ENCODE measurements at places on chromosomes 11 and 22.

DNA sequence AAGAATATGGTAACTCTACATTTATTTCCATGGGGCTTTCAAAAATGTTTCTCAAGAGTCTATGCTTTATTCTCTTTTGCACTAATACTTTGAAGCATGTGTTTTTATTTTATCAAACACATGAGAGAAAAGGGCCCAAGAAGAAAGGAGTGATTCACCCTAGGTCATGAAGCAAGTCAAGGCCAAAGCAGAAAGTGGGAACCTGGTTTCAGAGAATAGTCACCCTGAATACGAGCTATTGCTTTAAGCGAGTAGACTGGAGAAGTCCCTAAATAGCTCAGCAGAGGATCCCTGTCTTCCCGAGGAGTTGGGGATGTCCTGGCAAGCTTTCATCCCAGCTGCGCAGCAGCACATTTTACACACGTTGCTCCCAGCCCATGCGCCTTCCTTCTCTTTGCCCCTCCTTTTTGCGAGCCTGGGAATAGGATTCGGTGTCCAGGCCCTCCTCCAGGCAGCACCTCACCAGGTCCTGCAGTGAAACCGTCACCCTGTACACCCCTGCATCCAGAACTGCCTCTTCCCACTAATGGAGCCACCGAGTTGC is 19.1 kb downstream of the MPEG1 start:
- no peak for DNase-seq

DNA sequence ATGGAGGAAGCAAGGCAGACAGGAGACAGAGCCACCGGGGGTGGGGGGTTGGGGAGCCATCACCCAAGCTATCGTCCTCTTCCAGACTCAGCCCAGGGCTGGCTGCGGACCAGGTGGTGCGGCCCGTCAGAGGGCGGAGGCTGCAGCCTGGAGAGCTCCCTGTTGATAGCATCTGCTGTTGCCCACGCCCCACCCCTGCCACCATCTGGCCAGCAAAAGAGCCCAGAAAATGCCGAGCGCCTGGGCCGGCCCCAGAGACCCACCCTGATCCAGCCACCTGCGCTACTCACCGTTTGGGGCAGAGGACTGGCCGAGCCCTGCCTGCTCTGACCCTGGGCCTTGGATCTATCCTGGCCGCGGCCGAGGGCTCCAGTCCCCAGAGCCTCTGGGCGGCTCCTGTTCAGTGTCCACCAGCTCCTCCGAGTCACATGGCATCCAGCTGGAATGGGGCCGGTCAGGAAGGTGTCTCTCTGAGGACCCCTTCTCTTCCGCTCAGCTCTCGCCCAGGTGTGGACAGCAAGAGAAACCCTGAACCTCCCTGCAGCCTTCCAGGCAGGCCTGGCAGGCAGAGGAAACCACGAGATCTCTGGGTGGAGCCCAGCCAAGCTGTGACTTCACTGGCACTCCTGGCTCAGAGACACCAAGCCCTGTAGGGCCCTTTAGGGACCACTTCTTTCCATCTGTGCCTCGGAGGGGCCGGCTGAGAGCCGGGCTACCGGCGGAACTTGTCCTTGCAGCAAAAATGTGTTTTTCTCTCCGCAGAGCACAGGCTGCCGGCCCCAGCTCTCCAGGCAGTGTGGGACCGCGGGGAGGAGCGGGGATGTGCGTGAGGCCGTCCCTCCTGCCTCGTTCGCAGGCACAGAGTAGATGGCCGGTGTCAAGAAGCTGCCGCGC is at the start of gene MRGPRE:
MRGPRE (minus strand) TSS at position 567 of the 894 bp plus-strand sequence. CDS start 3,618 bp downstream, outside the sequence.
- no peak for DNase-seq

- no peak for DNase-seq
Observed at GRCh38 chr11:134071766-134072402, 3.0 kb downstream of the JAM3 start.

GRCh38 chr11:35160246-35160824 is 21.4 kb downstream of the CD44 start:
- DNase-seq, result no peak

- DNase-seq, result no peak
Observed at GRCh38 chr11:78295991-78296930, 107.5 kb downstream of the USP35 start.

DNA sequence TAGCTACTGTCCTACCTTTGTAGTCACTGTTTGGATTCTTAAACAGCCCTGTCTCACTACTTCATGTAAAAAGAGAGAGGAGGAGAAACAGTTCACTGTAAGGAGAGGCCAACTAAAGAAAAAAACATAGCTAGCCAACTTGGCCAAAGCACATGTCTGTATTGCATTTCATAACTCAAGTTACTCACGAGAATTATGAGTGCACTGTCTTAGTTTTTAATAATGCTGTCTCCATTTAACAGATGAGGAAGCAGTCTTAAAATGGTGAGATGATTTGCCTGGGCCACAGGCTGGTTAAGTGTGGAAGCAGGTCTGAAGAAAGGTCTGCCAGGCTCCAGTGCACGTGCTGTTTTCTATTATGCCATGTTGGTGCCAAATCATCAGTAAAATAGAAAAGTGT is 104.5 kb downstream of the UVRAG start:
- no peak for DNase-seq

- no peak for DNase-seq
Observed at GRCh38 chr11:5291207-5291838, 10.4 kb downstream of the OR51B4 start.

DNA sequence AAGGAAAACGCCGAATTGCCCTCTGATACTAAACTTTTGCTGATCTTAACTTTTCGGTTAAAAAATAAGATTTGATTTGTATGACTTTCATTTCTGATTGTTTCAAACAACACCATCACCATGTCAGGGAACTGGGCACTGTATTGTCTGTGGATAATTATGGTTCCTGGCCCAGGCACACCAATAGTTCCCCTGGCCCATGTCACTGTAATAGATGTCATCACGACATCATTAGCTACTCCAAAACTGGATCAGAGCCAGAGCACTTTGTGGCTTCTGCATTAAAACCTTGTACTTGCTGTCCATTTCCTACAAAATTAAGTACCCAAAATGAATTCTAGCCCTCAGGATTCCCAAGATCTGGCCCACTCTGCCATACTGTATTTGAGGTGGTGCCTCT is 119.5 kb upstream of the NARS2 start:
- no peak for DNase-seq

DNA sequence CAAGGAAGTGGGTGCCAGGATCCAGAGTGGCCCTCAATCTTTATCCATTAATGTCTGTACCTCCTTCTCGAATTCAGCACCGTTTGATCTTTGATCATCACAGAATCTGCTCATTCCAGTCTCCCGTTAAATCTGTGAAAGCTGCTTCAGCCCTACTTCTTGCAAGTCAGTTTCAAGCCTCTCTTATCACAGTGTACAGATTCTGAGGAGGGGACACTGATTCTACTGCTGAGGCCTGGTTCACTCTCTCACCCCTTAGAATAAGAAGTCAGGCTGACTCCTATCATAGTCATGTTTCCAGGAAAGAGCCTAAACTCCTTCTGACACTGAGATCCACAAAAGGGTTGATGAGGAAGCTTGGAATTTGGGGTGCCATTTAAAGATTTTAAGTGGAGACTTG is 39.0 kb downstream of the MAML2 start:
- no peak for DNase-seq

DNA sequence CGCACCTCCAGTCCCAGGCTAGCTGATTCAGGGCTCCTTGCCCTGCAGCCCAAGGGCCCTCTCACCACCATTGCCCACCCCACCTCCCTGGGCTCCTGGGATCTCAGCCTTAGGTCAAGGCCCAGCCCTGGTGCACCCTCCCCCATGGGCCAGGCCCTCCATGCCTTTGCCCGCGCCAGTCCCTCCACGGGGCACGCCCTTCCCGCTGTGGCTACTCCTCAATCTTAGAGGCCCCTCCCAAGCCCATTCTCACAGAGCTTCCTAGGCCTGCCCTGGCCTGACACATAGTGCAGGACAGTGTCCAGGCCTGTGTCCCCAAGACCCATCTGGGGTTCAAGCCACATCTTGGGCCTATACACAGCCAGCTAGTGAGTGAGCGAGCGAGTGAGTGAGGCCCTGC is 6.9 kb downstream of the GP1BB start:
- DNase-seq, result no peak

GRCh38 chr11:93567401-93567895 is 24.3 kb upstream of the SMCO4 start:
- DNase-seq, result peak; percentile 54

DNA sequence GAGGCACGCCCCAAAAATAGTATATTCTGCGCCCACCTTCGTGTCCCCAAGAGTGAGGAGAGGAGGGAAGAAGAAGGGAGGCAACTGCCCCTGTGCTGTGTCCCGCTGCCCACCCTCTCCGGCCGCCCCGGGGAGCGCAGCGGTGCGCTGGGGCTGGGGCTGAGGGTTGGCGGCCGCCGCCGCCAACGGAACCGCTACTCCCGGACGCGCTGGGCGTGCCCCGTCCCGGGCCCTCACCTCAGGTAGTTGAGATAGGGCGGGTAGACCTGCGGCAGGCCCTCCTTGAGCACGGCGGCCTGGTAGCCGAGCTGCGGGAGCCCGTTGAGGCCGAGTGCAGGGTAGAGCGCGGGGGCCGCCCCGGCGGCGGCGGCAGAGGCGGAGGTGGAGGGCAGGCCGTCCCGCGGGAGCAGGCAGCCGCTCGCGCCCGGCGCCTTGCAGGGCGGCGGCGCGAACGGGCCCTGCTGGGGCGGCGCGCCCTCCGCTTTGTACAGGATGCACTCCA is 2.4 kb downstream of the PGR start:
- no peak for DNase-seq

- no peak for DNase-seq
Observed at GRCh38 chr11:32116668-32117067, 25.8 kb downstream of the RCN1 start.

GRCh38 chr11:69537855-69538640 is 56.6 kb downstream of the LINC01488 start:
- no peak for DNase-seq

- DNase-seq, result no peak
Observed at GRCh38 chr11:73249853-73250783, 22.0 kb upstream of the P2RY6 start.

- DNase-seq, result no peak
Observed at GRCh38 chr11:77267962-77268361, 33.5 kb downstream of the GDPD4 start.

GRCh38 chr11:58609723-58610122 is 12.7 kb upstream of the CNTF start:
- DNase-seq, result peak; percentile 47

- peak; percentile 83 for DNase-seq
Observed at GRCh38 chr11:976431-977160, 50.9 kb downstream of the AP2A2 start.

DNA sequence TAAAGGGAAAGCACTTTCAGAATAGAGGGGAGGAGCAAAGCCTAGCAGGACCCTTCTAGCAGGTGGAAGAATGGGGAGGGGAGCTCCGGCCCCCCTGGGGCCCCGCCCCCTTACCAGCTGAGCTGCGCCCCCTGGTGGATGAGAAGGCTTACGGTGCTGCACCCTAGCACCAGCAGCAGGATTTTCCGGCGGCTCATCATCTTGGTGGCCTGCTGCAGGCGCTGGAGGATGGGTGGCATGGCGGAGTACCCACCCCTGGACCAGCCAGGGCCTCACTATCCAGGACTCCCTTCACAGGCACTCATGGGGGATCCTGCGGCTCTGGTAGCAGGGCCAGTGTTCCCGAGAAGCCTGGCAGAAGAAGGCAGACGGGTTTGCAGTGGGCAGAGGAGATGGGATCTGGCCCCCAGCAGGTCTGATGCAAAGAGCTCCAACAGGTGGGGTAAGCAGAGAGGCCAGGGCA is 3.8 kb downstream of the GAL3ST3 start:
- peak; percentile 89 for DNase-seq

- no peak for DNase-seq
Observed at GRCh38 chr11:115464269-115464668, 39.9 kb downstream of the CADM1 start.

- DNase-seq, result no peak
Observed at GRCh38 chr22:43854121-43854785, 8.1 kb downstream of the SULT4A1 start.

DNA sequence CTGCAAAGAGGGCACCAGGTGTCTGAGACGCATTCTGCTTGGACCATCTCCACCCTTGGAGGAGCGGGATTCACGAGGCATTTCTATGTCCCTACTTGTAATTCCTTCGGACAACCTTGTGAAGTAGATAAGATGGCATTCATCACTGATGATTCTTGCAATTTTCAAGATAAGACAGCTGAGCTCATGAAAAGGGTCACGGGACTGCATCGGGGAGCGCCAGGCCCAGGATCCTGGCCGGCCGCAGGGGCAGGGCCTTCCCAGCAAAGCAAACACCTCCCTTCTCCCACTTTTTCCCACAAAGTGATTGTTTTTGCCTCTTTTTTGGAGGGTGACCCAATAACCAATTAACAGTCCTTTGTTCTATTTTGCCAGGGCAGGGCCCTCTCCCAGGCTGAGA is 8.4 kb downstream of the LIF start:
- no peak for DNase-seq

- no peak for DNase-seq
Observed at GRCh38 chr22:39427751-39428596, 28.4 kb downstream of the TAB1 start.

DNA sequence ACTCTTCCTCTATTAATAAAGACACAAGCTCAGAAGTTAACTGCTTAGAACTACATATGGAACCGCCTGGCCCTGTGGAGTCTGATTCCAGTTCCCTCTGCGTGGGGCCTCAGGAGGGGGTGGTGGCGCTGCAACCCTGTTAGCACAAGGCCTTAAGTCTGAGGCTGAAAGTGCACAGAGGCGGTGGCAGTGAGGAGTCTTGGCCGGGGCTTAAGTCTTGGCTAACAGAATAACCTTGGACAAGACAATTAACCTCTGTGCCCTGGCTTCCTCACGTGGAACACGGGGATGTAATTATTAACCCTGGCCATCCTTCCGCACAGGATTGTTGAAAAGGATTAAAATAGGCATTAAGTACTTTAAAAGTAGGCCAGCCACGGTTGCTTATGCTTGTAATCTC is 191.5 kb downstream of the CEP164 start:
- no peak for DNase-seq

DNA sequence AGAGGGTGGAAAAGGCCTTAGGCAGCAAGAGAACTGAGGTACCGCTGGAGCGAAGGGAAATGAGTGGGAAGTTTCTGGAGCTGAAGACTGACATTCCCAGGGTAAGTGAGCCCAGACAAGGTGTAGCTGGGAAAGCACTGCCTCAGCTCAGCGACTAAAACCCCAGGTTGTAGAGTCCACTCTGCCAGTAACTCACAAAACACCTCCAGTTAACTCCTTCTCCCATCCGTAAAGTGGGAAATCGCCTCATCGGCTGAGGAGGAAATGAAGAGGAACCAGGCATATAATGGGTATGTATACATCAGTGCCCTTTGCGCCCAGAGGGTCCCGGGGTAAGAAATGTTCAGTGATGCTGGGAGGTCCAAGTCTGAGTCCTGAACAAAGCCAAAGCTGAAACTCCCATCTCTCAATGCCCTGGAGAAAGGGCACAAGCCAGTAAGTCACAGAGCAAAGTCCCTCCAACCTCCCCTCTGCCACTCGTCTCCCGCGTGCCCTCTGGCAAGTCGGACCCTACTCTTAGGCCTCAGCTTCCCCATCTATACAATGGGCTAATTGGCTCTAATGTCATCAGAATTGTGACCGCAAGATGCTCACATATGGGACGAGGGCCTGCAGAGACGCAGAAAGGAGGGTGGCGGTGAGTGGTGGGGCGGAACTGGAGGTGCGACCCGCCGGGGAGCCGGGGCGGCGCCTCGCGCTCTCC is 588 bp downstream of the VPS37C start:
- DNase-seq, result peak; percentile 24

GRCh38 chr11:33376331-33377310 is 119.4 kb downstream of the HIPK3 start:
- no peak for DNase-seq

GRCh38 chr11:123581651-123582399 is 72.6 kb downstream of the SCN3B start:
- DNase-seq, result no peak

GRCh38 chr11:45089676-45090499 is 56.6 kb upstream of the PRDM11 start:
- no peak for DNase-seq

- no peak for DNase-seq
Observed at GRCh38 chr11:67542971-67543370, 19.7 kb upstream of the CABP2 start.
